ENCODE measurements at places on chromosomes 1 and 21.
A peak's percentile ranks its signal among the peaks of the same experiment; 100 is the strongest.

- no peaks in the 10 kb centered on the region for H3K4me1 ChIP-seq
- H3K27ac ChIP-seq, result no peak overlapping the region
- no peak for DNase-seq
- no peaks in the 10 kb centered on the region for H3K36me3 ChIP-seq
- no peak overlapping the region for H3K4me3 ChIP-seq
Measured at GRCh38 chr1:20137055-20137454, 2.1 kb upstream of the PLA2G2F start.

DNA sequence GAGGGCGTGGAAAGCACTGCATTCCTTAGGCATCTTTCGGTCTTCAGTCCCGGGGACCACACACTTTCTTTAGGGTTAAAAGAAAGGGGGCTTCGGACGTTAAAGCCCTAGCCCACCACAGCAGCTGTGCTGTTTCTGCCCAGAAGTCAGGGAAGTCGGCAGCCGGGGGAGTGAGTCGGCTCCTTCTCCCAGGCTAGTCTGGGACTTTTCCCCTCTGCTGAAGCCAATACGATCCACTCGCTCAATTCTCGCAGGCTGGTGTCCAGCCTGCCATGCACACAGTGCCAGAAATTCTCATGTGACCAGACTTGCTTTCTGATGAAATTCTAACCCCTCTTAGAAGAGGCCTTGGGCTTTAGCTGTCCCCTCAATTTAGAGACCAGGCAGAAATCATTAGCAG is 67.7 kb downstream of the BCAR3 start:
- H3K36me3 ChIP-seq, result no peaks in the 10 kb centered on the region
- H3K27ac ChIP-seq, result no peak overlapping the region
- DNase-seq, result no peak

- no peaks in the 10 kb centered on the region for H3K27me3 ChIP-seq
- no peak overlapping the region for H3K27ac ChIP-seq
- no peak overlapping the region for H3K4me3 ChIP-seq
- no peaks in the 10 kb centered on the region for H3K4me1 ChIP-seq
Measured at GRCh38 chr1:216032961-216033614, 390.2 kb downstream of the USH2A start.

DNA sequence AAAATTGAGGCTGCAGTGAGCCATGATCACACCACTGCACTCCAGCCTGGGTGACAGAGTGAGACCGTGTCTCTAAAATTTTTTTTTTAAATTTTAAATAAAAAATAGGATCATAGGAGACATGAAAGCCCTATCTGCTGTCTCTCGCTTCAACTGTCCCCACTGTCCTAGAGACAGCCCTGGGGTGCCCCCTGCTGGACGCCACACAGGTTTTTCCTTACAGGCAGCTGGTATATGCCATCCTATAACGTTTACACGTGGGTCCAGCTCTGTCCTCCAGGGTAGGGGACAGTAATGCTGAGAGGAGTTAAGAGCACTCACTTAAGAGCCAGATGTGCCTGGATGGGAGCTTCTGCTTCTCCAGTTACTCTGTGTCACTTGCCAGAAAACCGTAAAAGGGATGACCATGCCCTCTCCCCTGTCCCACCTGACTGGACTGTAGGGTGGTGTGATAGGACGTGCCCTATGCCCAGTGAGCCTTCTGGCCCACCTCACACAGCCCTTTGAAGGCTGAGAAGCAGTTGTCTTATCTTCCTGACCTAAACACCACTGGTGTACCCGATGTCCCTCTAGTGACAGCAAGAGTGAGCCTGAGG is 8.5 kb downstream of the FBXO2 start:
- peak; percentile 87 for DNase-seq
- H3K4me3 ChIP-seq, result no peak overlapping the region
- peaks cover 10% of the 10 kb centered on the region for H3K27me3 ChIP-seq
- peaks cover 17% of the 10 kb centered on the region for H3K4me1 ChIP-seq
- no peak overlapping the region for H3K27ac ChIP-seq

GRCh38 chr1:183543619-183544204 is 46.5 kb downstream of the NCF2 start:
- H3K27me3 ChIP-seq, result no peaks in the 10 kb centered on the region
- no peak overlapping the region for H3K4me3 ChIP-seq
- peaks cover 66% of the 10 kb centered on the region for H3K36me3 ChIP-seq
- peaks cover 15% of the 10 kb centered on the region for H3K4me1 ChIP-seq
- no peak for DNase-seq

DNA sequence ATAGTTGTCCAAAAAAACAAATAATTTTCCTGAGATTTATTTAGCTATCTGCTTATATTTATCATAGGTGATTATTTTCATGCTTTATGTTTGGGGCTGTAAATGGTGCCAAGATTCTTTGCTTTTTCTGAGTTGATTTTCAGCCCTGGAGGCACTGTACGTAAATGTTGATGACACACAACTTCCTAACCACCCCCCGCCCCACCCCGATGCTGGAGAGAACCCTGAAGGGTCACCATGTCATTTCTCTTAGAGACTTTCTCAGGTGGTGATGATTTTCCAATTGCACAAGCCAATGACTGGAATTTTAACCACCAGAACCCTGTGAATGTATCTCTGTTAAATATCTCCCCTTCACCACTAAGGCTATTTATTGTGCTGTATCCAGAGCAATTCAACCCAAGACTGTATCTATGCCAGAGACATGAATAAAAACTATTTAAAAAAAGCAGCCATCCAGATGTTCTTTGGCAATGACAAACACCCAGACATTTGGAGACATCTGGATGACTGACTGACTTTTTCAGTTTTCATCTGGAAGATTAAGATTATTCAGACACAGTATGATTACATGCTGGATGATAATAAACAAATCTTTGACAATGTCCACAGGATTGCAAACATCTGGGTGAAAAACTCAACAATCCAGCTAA is 346.0 kb downstream of the LMX1A start:
- no peaks in the 10 kb centered on the region for H3K36me3 ChIP-seq
- no peaks in the 10 kb centered on the region for H3K4me1 ChIP-seq
- DNase-seq, result no peak
- H3K27me3 ChIP-seq, result no peaks in the 10 kb centered on the region

DNA sequence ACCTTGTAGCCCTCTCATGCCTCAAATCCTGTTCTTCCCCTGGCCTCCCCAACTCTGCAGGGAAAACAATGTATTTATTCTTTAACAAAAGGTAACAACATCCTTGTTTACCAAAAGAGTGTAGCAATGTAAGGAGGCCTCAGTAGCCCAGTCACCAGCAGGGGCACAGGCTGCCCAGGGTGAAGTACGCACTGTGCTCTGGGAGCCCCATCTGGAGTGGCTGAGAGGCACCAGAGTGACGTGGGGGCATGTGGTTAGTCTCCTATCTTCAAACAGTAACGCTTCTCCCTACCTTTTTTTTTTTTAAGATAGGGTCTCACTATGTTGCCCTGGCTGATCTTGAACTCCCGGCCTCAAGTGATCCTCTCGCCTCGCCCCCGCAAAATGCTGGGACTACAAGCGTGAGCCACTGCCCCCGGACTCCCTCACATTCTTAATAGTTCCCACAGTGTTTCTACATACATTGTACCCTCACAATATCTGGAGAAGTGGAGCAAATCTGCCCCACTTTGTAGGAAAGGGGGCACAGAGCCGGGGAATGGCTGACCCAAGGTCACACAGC is 51.3 kb upstream of the ECE1 start:
- H3K4me1 ChIP-seq, result peaks cover 69% of the 10 kb centered on the region
- no peak for DNase-seq
- peaks cover 11% of the 10 kb centered on the region for H3K36me3 ChIP-seq
- no peak overlapping the region for H3K4me3 ChIP-seq
- H3K27me3 ChIP-seq, result no peaks in the 10 kb centered on the region

- no peaks in the 10 kb centered on the region for H3K27me3 ChIP-seq
- H3K4me3 ChIP-seq, result no peak overlapping the region
- H3K4me1 ChIP-seq, result peaks cover 13% of the 10 kb centered on the region
- DNase-seq, result no peak
Measured at GRCh38 chr1:226382030-226382429, 25.9 kb downstream of the PARP1 start.

DNA sequence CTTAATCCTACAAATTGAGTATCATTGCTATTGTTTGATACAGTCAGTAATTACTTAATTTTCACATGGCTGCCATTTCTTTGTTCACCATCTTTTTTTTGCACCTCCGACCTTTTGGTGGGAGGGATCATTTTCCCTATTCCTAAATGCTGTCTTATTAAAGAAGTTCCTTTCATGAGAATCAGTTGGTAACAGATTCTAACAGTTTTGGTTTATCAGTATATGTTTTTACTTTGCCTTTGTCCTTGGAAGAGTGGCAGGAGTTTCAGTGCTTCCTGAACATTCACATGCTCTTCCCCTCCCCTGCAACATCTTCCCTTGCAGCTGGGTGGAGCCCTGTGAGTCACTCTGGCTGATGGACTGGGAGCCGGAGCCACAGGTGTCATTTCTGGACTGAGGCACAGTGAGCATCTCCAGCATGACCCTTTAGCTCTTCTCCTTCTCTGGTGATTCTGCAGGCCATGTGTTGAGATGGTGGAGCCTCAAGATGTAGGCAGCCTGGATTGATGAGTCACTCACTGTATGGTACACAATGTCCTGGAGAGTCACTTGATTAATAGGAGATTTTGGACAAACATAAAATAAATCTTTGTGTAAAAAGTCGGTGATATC is 217.7 kb downstream of the URB2 start:
- no peaks in the 10 kb centered on the region for H3K36me3 ChIP-seq
- H3K4me3 ChIP-seq, result no peak overlapping the region
- DNase-seq, result no peak
- no peaks in the 10 kb centered on the region for H3K4me1 ChIP-seq
- no peak overlapping the region for H3K27ac ChIP-seq

DNA sequence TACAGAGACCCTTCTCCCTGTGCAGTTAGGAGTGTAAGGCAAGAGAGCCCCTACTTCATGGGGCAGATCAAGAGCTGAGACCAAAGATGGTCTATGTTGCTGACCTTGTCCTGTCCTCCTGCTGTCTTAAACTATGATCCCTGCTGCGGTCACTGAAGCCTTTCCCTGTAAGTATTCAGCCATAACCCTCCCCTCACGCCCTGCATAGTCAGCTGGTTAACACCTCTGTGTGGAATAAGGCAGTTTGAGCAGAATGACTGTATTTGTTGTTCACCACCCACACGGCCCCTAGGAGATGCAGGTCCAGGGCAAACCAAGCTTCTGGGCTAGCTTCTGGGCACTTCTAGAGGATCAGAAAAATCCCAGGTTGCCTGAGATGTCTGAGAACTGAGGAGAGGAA is 356 bp downstream of the TSPAN1 start:
- H3K36me3 ChIP-seq, result no peaks in the 10 kb centered on the region
- no peak for DNase-seq
- H3K27ac ChIP-seq, result no peak overlapping the region
- no peaks in the 10 kb centered on the region for H3K4me1 ChIP-seq

DNA sequence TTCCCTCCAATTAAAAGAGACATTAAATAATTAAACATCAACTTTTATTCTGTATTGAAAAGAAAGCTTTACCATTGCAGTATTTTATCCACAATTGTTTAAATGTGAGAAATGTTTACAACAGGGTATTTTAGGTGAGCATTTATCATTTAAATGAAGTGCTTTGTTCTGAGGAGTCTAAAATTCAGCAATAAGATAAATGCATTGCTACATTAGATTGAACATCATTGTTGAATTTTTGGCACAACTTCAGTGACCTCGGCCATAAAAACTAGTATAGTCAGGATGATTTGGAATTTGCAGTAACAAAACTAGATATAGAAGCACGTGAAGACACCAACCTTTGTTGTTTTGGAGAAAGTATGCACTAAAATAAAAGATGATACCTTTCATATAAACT is 692.9 kb downstream of the USP25 start:
- no peaks in the 10 kb centered on the region for H3K27me3 ChIP-seq
- no peak overlapping the region for H3K4me3 ChIP-seq
- H3K27ac ChIP-seq, result no peak overlapping the region
- DNase-seq, result no peak

DNA sequence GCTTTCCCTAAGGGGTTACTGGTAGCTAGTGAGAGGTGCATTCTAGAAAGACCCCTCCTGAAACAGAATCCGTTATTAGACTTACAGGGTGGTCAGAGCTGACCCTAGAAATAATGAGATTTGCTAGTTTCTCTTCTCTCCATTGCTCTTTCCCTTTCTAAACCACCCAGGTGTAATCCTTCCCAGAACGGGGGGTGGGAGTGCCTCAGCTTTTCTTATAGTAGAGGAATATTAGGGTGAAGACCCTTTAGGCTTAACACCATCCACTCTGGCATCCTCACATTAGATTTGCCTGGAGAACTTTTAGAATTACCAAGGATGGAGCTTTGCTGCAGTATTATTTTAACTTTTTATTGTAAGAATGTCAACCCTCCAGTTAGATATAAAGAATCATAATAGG is 49.4 kb downstream of the CAPN9 start:
- no peaks in the 10 kb centered on the region for H3K4me1 ChIP-seq
- no peaks in the 10 kb centered on the region for H3K36me3 ChIP-seq
- no peak overlapping the region for H3K27ac ChIP-seq
- no peak for DNase-seq
- peaks cover 9% of the 10 kb centered on the region for H3K27me3 ChIP-seq

GRCh38 chr1:116923421-116923820 is 13.7 kb downstream of the PTGFRN start:
- no peak for DNase-seq
- peaks cover 2% of the 10 kb centered on the region for H3K4me1 ChIP-seq
- no peak overlapping the region for H3K27ac ChIP-seq
- no peak overlapping the region for H3K4me3 ChIP-seq

GRCh38 chr1:116297495-116298212 is 75.4 kb upstream of the ATP1A1 start:
- no peaks in the 10 kb centered on the region for H3K4me1 ChIP-seq
- no peak for DNase-seq
- H3K27ac ChIP-seq, result no peak overlapping the region
- H3K27me3 ChIP-seq, result no peaks in the 10 kb centered on the region
- H3K36me3 ChIP-seq, result no peaks in the 10 kb centered on the region

- H3K36me3 ChIP-seq, result no peaks in the 10 kb centered on the region
- peaks cover 8% of the 10 kb centered on the region for H3K4me1 ChIP-seq
- no peak for DNase-seq
- H3K4me3 ChIP-seq, result no peak overlapping the region
- H3K27me3 ChIP-seq, result peaks cover 4% of the 10 kb centered on the region
Measured at GRCh38 chr1:232223183-232223708, 406.7 kb downstream of the SIPA1L2 start.

DNA sequence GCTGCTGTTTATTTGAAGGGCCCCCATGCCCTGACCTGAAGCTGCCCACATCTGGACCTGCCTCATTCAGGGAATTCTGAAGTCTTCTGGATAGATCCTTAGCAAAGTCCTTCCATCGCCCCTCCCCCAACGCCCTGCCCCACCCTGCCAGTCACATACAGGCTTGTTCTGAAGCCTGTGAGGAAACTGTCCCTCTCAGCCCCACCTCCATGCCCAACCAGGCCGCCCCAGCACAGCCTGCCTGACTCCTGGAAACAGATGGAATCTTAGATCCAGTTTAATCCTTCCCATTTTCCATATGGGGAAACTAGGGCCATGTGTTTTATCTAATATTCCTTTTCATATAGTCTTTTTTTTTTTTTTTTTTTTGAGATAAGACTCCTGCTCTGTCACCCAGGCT is 44.5 kb upstream of the GPR37L1 start:
- peaks cover 16% of the 10 kb centered on the region for H3K4me1 ChIP-seq
- H3K27me3 ChIP-seq, result no peaks in the 10 kb centered on the region
- H3K36me3 ChIP-seq, result no peaks in the 10 kb centered on the region
- DNase-seq, result no peak
- no peak overlapping the region for H3K27ac ChIP-seq

GRCh38 chr1:41404308-41404761 is 43.1 kb downstream of the FOXO6 start:
- H3K27me3 ChIP-seq, result peaks cover 35% of the 10 kb centered on the region
- no peaks in the 10 kb centered on the region for H3K4me1 ChIP-seq
- no peak overlapping the region for H3K4me3 ChIP-seq
- H3K27ac ChIP-seq, result no peak overlapping the region

Data from activated CD8-positive, alpha-beta memory T cell treated with anti-CD3 and anti-CD28 coated beads, Interleukin-2, amount 10 ng/mL, durations not matched to agents 7 days and 5 days (primary cell).